Posterior vena cava (tissue), 2 donors: ENCODE measurements at places on chromosomes 5 and 9.

DNA sequence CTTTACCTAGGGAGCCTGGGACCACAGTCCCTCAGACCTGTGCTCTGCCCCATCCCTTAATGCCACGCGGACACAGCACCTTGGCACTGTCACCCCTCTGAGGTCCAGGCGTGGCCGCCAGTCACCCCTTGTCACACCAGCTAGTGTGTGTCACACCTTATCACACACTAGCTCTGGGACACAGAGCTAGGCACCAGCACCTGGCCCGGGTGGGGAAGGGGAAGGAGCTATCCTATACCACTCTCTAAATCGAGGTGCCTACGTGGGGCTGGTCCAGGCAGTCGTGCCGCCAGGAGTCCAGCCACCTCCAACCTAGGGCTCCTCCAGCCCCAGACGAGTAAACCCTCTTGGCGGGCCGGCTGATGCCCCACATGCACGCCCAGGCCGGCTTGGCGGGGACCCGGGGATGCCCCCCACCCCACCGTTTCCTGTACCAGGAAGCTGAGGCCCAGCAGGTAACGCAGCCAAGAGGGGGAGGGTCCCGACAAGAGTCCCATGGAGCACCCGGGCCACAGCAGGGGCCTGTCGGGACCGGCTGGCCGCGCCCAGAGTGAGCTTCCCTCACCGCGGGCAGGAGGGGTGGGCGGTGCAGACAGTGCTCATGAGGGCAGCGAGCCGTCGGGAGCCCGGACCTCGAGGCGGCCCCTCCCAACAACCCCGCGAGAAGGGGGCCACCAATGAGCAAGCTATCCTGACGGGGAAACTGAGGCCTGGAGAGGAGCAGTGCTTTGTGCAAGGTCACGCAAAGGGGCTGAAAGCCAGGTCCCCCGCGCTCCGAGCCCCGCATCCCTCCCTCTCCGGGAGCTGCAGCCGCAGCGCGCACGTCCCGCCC is 550 bp downstream of the CORO2A start:
- peak; percentile 86 for DNase-seq

DNA sequence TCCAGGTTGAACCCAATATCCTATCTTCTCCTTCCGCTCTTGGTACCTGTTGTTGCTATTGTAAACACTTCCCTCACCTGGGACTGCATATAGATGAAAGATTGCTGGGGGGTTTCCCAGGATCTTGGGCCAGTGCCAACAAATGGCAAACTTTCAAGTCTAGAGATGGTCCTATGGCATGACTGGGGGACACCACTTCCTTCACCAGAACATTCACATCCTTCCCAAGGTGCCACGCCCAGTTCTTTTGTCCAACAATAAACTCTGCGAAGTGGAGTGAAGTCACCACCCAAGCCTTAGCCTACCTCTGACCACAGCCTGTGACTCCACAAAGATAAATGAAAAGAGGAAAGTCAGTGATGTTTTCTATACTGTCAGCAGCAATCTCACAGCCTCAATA is 34.4 kb downstream of the DOCK8 start:
- DNase-seq, result no peak

GRCh38 chr9:114124138-114124537 is 25.0 kb upstream of the KIF12 start:
- peak; percentile 16 for DNase-seq

DNA sequence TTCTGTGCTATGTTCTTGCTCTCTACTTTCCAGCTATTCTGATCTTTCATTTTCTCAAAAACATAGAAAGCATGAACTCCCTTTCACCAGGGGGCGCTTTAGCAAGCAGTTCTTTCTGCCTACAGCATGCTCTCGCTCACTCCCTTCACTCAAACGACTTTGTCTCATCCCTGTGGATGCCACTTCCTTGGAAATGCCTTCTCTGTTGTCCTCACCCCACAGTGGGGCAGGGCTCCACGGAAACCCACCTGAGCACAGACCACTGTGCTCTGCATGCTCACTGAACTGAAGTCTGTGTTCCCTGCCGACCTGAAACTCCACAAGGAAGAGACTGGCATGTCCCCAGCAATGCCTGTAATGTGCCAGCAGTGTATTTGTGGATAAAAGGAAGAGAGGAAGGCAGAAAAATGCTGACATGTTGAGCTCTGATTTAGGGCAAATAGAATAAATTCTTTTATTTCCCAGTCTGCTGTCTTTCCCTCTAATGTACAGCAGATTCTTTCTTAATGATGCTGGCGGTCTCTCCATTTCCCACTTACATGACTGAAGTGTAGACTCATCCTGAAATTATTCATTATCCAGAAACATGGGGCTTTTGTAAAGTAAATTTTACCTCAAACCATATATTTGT is 4.9 kb upstream of the ROR2 start:
- DNase-seq, result no peak

GRCh38 chr9:19940811-19941535 is 152.1 kb upstream of the SLC24A2 start:
- no peak for DNase-seq

DNA sequence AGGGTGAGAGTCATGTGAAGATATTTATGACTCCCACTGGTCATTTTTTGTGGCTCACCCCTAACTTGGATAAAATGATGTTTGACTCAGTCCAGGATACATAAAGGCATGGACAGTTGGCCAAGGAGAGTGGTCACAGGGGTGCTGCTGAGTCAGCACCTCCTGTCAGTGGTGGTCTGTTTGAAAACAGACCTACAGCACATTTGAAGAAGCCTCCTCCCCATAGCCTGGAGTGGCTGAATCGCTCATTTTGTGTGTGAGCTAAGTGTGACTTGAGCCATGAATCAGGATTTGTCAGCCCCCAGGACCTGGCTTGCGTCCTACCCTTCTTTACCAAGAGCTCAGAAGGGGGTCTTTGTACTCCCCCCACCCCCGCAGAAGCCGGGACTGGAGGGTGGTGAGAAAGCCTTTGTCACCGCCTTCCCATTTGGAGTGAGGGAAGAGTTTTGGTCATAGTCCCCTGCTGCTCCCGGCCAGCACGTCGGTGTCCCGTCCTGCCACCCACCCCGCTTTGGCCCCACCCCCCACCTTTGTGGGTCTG is 35.6 kb downstream of the TRIO start:
- no peak for DNase-seq

GRCh38 chr9:112892981-112893380 is 2.3 kb upstream of the SLC46A2 start:
- no peak for DNase-seq

GRCh38 chr9:106829666-106830408 is 33.1 kb upstream of the ZNF462 start:
- no peak for DNase-seq

DNA sequence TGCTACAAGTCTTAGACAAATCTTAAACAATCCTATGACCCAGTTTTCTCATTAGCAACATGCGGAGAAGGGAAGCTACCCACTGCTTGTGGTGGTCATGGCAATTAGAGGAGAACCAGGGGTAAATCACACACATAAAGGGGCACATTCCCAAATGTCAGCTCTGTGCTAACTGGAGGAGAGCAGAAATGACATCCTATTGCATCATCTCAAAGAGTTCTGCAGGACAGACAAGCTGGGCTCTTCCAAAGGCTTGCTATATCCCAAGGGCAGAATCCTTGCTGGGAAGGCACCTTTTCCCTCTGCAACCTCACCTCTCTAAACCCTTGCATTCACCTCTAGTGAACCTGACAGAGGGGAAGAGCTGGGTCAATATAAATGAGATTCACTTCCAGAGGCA is 17.0 kb upstream of the WWC1 start:
- DNase-seq, result no peak

DNA sequence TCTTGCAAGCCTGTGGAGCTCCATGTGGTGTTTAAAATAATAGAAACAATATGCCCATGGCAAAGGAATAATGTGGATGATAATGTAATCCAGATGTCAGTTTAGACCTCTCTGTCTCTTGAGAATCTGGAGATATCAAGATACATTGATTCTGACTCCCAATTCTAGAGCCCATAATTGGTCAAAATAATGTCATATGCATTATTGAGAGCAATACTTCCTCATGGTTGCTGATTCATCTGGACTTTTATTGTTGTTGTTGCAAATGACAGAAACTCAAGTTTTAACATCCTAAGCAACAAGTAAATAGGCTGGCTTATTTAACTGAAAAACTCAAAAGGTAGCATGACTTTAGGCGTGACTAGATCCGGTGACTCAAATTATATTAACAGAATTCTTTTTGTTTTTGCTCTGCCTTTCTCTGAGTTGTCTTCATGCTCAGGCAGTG is 152.1 kb downstream of the PCSK1 start:
- DNase-seq, result no peak

- no peak for DNase-seq
These were observed 249.7 kb downstream of the ARHGAP26 start for GRCh38 chr5:143019614-143020515.

- no peak for DNase-seq
These were observed 33.9 kb downstream of the RAD23B start for GRCh38 chr9:107316795-107317661.

DNA sequence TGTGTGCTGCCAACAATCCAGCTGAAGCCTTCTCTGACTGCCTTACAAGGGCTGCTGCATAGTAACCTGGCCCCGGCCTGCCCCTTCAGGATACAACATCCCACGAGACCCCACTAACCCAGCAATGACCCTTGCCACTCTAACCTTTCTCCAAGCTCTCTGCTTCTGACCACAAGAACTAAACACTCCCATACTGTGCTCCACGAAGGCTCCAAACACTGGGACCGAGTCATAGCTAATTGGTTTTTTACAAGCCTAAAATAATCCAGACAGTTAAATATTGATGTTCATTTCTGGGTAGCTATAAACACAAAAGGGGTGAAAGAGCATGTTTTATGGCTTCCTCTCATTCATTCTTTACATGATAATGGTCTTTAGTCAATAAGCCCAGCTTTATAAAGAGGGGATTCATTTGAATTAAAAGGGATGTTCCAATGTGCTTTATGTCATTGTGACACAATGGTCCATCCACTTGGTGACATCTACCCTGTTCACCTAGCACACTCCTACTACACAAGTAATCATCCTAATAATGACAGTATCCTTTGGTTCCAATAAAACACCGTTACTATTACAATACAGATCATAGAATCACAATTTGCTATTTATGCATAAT is 16.2 kb upstream of the TLE4 start:
- DNase-seq, result no peak

DNA sequence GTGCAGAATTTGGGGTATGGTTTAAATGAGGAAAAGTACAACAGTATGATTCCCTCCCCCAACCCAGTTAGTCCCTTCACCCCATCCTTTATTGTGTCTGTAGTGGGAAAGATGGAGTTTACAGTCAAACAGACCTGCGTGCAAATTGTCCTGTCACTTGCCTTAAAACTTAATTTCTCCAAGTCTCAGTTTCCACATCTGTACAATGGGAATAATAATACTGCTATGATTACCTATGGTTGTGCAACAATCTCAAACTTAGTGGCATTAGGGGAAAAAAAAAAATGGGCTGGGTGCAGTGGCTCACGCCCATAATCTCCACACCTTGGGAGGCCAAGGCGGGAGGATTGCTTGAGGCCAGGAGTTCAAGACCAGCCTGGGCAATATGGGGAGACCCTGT is 35.8 kb upstream of the CTNNA1 start:
- no peak for DNase-seq

GRCh38 chr9:129125478-129125877 is 14.3 kb downstream of the PTPA start:
- no peak for DNase-seq

DNA sequence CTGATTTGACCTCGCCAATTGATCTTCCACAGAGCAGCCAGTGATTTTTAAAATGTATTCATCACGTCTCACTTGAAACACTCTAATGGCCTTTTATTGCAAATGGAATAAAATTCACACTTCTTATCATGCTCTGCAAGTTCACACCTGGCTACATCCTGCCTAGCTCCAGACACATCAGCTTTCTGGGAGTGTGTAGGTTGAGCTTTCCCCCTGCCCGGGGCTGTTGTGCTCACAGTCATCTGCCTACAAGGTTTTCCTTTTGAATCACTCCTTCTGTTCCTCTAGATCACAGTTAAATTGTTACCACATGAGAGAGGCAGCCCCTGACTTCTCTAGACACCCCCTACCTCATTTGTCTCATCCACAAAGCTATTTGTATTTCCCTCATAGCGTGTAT is 674.5 kb downstream of the PRELID2 start:
- DNase-seq, result no peak

GRCh38 chr9:4327504-4328191 is 27.8 kb upstream of the GLIS3 start:
- DNase-seq, result no peak

GRCh38 chr9:111095441-111095840 is 57.2 kb upstream of the LPAR1 start:
- DNase-seq, result no peak

GRCh38 chr5:90017239-90017638 is 392.3 kb downstream of the CETN3 start:
- DNase-seq, result no peak

DNA sequence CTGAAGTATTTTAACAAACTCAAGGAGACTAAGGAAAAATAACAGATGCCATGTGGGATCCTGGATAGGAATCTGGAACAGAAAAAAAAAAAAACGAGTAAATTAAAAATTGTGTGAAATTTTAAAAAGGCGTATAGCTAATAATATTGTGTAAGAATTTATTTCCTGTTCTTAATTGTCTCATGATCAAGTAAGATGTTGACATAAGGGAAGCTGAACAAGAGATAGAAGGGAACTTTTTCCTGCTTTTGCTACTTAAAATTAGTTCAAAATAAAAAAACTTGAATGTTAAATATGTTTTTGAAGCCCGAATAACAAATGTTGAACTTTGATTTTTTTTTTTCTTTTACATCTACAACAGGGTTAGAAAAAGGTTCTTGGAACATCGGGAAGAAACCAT is 10.5 kb downstream of the SNAPC3 start:
- DNase-seq, result no peak

GRCh38 chr9:132201139-132201538 is 39.3 kb downstream of the NTNG2 start:
- DNase-seq, result no peak

GRCh38 chr5:131810510-131811249 is 13.9 kb upstream of the FNIP1 start:
- no peak for DNase-seq

DNA sequence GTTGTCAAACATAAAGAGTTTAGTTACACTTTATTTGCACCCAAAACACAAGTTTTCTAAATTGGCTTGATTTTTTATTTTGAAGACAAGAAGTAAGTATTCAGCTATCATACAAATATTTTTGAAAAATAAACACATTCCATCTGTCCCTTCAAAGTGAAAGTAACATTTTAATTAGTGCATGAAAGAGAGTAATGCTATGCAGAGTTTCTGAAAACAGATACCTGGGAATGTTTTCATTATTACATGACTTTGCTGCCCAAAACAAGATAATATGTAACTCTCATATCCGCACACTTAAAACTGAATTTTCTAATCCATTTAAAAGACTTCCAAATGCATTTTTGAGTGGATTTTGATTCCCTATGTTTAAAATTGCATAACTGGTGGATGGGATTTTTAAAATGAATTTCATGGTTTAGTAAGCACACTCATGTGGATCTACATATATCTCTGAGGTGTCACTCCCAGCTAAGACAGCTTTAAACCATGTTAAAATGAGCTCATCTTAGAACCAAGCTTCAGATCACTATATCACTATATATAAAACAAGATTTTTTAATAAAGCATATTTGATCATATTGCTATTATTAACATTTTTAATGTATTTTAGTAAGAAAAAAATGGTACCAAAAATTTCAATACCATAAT is 127.5 kb downstream of the ATPSCKMT start:
- no peak for DNase-seq

- DNase-seq, result no peak
These were observed 501 bp downstream of the ENHO start for GRCh38 chr9:34522091-34522887.
